ENCODE measurements at places on chromosomes 12 and 14.

GRCh38 chr12:102436867-102437266, 43.5 kb downstream of the IGF1 start:
- DNase-seq = no peak

DNA sequence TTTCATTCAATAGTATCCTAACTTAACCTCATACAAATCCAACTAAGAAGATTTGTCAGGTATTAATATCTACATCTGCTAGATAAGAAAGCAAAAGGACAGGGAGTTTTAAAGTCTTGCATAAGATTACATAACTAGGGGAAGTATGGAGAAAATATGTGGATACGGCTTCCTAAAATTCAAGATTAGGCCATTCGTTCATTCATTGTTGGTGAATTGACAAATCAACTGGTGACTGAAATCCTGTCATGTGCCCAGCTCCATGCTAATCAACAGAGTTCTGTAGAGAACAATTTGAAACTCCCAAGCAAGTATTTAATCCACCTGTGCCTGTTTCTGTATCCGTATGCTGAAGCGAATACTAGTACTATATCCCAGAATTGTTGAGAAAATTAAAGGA, 260.9 kb upstream of the USP15 start:
- peak; percentile 78 for DNase-seq

DNA sequence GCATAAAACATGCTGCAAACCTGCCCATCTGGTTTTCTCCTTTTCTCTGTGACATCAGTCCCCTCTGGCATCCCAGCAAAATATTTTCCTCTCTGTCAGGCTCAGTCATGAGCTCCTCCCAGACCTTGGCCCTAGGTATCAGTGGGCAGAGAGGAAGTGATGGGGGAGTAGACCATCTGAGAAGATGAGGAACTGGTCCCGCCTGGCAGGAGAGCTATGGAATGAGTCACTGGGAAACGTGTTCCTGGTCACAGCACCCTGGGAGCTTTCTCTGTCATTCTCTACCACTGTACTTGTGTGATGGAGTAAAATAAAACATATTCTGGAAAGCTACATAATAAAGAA, 5.0 kb upstream of the SRSF9 start:
- DNase-seq = peak; percentile 92

DNA sequence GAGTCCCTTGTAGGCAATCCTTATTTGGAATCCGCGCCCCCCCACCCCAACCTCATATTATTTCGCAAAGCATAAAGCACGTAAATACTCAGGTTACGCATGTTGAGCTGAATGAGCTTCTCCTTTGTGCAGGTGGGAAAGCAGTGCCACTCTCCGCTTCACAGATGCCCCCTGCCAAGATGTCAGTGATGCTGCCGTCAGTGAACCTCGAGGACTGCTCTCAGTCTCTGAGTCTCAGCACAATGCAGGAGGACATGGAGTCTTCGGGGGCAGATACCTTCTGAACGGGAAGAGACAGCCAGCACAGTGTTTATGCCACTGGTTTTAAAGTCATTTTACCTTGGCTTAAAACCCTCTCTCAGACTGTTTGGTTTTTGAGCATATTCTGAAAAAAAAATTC, 90.1 kb upstream of the DACT1 start:
- no peak for DNase-seq

GRCh38 chr14:101175731-101176534, 272.4 kb upstream of the RTL1 start:
- no peak for DNase-seq

DNA sequence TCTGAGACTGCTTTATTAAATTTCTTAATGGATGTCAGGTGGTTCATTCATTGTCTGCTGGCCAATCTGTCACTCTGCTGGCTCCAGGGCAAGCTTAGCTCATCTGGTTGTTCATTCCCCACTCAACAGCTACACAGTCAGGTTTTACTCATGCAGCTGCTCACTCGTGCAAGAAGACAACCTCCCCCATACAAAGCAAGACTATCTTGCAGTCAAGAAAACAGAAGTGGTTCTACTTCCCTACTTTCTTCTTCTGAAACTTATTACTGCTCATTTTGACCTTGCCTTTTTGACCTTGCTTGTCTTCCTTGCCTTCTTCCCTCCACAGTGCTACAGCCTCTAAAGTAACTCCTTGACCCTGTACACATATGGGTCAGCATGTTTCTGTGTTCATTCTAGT, 277.9 kb downstream of the SSPN start:
- peak; percentile 89 for DNase-seq

DNA sequence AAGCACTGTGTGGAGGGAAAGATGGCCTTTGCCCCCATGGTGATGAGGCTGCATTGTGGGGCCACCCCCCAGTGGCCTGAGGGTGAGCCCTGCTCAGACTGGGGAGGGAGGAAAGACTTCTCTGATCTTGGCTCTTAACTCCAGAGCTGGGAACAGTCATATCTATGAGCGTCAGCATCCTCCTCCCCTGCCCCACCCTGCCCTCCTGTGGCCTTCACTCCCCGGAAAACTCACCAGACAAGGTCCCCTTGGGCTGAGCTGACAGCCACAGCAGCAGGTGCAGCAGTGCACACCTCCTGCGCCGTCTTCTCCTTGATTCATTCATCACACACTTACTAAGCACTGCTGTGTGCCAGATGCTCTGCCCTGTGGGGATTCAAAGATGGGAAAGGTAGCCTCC, 98.8 kb downstream of the B4GALNT3 start:
- DNase-seq = no peak

- no peak for DNase-seq
Measured at GRCh38 chr14:30657050-30657449, 34.9 kb downstream of the SCFD1 start.

- DNase-seq = no peak
Measured at GRCh38 chr14:53882684-53883083, 73.9 kb downstream of the BMP4 start.

DNA sequence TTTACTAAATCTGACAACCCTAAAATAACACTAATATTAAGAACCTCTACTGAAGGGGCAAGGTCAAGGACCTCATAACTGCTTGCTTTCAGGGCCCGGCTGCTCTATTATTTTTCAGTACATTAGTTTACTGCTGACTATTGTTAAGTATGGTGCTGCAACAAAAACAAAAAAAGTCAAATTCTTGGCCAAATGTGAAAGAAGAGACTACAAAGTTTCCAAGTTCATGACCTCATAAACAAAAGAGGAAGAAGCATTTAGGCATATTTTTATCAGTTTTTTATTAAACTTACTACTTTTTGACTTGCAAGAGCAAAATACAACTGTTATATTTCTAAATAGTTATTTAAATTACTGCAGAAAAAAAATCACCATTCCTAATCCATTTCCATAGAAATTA, 109.8 kb upstream of the GPHB5 start:
- peak; percentile 38 for DNase-seq

GRCh38 chr14:50834802-50835276, 3.9 kb upstream of the NIN start:
- DNase-seq = no peak

DNA sequence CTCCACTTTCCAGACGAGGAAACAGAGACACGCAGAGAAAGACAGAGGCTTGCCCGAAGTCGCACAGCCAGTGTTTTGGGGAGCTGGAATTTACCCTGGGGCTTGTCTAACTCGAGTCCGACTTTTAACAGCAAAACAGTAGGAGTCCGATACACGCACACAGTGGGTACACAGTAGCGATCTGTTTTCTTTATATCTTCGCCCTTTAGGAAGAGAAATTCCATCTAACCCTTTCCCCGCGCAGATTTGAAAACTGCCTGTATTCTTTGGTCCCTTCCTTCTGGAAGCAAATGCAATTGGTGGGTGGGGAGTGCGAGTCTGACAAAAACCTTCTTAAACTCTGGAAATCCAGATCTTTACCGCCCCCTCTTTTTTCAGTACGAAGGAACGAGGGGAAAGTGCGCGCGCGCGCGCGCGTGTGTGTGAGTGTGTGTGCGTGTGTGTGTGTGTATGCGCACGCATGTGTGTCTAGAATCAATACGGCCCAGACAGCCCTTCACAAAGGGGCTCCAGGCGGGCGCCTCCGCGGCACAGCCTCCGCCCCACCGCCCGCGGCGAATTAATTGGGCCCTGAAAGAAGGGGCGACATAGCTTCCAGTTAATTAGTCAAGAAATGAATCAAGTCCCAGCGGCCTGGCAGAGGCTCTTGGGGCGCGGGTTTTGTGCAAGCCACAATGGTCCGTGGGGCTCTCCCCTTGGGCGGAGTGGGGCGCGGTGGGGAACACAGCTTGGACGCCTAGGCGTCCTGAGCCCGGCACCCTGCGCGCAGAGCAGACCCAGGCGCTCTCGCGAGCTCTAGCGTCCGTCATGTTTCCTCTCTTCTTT, 14.0 kb upstream of the TBX3 start:
- no peak for DNase-seq

DNA sequence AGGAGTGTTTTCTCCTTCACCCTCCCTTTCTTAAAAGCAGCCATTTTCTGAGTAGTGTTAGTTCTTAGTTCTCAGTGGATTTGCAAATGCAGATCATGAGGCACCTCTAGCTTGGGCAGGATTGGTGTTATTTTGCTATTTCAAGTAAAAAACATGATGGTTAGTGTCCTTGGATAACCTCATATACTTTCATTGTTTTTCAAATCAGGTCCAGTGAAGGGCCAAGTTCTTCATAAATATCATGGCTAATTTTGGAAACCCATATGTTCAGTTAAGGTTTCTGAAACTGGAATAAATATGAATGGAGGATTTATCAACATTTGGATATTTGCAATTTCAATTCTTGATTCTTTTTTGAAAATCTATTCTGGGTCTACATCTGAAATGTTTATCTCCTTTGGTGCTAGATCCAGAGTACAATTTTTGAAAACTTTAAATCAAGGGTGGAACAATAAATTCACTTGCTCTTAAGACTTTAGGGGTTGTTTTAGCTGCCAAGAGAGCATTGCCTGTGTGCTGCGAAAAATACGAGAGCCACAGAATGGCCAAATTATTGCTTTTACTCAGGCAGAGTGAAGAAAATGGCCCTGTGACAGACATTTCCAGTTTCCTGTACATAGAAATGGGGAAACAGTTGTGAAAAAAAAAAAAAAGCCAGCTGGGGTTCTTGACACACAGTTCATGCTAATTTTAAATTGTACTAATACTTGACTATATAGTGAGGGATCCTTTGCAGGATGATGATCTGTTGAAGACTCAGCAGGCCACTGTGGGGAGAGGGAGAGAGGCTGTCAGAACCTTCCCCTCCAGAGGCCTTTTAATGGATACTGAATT, 104.6 kb downstream of the BICD1 start:
- peak; percentile 65 for DNase-seq

DNA sequence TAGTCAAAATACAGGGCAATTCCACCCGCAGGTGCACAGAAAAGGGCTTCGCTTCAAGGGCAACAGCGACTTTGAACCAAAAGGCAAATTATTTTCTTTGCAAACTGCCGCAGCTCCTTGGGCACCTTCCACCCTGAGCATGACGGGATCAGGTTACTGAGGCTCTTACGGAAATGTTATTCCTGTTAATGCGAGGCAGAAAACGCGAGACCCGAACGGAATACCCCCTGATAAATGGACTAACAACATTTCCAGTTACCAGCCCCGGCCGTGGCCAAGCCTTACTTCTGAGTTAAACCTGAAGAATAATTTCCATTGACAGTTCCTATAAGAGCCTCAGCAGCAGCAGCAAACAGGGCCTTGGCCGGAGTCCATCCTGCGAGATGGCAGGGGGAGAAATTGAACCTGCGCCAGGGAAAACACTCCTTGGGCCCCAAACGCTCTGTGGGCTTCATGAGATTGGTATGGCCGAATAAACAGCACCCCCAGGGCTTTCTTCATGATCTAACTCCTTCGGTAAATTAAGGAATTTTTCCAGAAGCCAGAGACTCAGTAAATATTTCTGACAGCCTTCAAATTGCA, 70.0 kb upstream of the DICER1 start:
- DNase-seq = no peak

DNA sequence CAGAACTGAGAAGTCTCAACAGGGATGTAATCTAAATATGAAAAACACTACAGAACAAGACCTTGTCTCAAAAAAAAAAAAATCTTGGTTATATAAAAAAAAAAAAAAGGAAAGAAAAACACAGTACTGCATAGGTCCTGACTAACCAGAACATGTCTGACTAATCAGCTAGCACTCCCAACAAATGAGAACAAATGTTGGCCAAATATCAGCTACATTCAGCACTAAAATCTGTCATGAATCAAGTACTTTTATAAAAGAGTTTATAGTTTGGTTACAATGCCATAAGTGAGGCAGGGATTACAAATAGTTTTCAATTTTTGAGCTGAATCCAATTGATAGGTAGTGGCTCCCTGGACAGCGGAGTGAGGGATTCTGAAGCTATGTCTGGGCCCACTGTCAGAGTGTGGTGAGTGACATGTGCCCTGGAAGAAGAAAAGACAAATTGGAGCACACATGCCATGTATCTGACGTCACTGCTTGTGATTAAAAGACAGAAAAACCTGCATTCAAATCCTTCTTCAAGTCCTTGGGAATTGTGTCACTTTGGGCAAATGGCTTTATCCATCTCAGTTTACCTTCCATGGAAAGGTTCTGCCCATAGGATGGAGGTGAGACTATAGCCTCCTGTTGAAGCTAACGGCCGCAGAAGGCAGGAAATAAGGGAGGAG, 5.6 kb upstream of the FAM234B start:
- no peak for DNase-seq

Measured in inflammatory macrophage (primary cell).